ENCODE measurements at places on chromosomes 5 and 9.
A peak's percentile ranks its signal among the peaks of the same experiment; 100 is the strongest.

DNA sequence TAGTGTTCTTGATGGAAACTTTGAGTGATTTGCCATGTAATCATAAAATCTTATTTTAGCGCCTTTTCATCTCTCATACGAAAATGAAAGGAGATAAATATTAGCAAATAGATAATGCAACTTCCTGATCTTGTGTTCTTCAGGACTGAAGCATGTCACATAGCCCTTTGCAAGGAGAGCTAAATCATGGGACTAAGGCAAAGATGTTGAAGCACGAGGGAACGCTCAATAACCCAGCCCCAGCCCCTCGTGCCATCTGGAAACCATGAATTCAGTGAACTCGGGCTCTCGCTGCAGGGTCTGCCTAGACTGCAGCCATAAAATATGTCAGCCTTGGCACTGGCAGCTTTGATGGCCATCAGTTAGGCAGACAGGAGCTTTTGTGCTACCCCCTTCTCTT is 58.2 kb downstream of the F2RL2 start:
- DNase-seq: no peak

GRCh38 chr5:98771382-98772109 is 1.9 kb upstream of the RGMB start:
- DNase-seq: peak; percentile 16

GRCh38 chr5:59104400-59105127 is 521.7 kb downstream of the RAB3C start:
- DNase-seq: no peak

DNA sequence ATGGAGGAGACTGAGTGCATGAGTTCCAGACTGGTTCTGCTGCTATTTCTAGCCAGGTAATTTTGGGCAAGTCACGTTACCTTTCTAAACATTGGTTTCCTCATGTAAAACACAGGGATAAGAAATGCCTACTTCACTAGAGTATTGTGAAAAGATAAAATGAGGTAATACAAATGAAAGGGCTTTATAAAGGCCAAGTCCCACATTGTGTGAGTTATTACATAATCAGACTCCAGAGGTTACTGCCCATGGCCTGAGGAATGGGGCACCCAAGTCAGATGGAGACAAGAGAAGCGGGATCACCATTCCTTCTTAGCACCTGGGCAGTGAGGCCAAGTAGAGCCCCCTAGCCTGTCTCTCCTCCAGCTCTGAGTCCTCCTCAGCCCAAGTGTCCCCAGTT is 7.5 kb downstream of the HBEGF start:
- DNase-seq: no peak

DNA sequence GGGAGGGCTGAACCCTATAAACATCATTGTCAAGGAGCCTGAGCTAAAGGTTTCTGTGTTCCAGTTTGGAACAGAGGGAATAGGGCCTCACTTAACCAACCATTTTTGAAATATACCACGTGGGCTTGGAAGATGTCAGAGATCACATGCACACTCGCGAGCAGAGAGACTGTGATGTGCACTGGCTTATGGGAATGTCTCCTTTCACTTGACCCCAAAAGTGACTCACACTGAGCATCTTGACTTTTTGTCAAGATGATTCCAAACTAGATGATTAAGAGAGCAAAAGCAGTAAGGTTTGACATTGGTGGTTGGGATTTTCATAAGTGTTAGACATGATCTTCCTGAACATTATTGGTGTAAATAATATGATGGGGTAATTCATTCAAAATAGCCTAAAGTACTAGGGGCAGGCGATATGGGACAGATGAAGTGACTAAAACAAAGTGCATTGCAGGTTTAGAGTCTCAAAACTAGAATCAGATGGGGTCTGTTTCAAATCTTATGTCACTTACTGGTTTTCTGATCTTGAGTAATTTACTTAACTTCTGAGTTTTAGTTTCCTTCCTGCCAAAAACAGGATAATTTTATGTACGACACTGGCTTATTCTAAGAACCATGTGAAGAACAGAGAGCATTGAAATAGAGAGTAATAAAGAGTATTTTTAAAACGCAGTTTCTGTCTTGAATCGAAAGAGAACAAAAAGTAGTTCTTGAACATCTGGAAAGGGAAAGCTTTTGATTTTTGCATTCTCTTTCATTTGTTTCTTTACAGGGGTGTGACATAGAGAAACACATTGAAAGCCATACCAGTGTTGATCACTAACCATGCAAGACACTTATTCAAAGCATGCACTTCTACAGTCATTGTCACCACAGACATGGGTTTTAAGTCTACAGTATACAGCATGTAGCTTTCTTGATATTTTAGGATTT is 383.0 kb downstream of the DIRAS2 start:
- no peak for DNase-seq

DNA sequence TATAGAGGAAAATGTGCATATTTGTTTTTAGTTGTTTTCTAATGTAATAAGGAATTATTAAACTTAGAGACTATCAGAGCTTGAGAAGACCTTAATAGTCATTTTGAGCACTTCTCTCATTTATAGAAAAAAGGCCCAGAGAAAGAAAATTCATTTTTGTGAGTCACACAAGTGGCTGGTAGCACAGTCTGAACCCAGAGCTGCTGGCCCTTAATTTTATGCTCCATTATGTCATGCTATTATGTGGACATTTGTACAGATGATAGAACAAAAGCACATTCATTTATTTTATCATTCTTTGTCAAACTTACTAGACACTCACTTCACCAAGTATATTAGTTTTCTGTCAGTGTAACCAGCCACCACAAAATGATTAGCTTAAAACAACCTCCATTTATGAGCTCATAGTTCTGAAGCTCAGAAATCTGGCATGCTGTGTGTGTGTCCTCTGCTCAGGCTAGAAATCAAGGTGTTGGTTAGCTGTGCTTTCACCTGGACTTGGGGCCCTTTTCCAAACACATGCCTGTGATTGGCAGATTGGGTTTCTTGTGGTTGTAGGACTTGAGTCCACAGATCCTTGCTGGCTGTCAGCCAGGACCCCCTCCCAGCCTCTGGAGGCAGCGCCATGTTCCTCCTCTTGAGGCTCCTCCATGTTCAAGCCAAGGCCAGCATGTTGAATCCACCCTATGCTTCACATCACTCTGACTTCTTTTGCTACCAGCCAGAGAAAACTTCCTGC is 188.9 kb downstream of the ARHGAP26 start:
- DNase-seq: no peak

- DNase-seq: no peak
Measured at GRCh38 chr5:89756955-89757354, 652.6 kb downstream of the CETN3 start.

DNA sequence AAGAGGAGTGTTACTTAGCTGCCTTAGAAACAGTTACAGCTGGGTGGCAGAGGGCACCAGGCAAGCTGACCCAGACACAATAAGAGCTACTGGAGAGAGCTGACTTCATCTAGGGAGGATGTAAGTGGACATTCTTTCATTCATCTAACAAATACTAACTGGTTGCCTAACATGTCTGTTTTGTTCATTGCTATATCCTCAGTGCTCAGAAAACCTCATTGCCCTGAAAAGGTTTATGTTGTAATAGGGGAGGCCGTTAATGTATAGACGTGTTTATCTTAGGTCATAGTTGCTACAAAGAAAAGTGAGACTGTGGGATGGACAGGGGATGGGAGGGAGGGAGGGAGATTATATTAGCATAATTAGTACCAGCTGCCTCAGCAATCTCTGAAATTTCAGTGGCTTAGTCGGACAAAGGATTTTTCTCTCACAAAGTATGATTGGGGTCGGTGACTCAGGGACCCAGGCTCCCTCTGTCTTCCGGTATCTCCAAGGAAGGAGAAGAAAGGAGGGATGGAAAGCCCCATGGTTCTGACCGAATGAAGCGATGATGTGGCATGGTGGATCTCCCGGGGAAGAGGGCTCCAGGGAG is 2.6 kb upstream of the SNX18 start:
- DNase-seq: no peak

- DNase-seq: no peak
Measured at GRCh38 chr5:168832308-168832707, 253.1 kb upstream of the PANK3 start.

- no peak for DNase-seq
Measured at GRCh38 chr5:125272357-125272756, 525.9 kb upstream of the ZNF608 start.

- no peak for DNase-seq
Measured at GRCh38 chr9:83167126-83167525, 104.2 kb upstream of the RASEF start.

DNA sequence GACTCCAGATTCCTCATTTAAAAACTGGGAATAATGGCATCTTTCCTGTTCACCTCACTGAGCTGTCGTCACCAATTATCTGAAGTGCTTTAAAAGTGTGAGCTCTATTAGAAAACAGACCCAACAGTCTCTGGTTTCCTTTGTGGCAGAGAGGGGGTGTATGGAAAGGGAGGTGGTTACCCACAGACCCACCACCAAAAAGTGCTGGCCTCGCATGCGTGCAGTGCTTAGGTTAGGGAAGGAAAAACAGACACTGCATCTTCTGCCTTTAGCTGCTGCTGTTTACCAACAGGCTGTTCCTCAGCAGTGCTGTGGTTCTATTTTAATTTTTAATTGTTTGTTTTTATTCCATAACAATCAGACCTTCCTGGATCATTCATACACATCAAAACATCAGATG is 249.6 kb downstream of the PIK3R1 start:
- DNase-seq: no peak

- DNase-seq: no peak
Measured at GRCh38 chr5:177528631-177529030, 11.9 kb upstream of the DDX41 start.

DNA sequence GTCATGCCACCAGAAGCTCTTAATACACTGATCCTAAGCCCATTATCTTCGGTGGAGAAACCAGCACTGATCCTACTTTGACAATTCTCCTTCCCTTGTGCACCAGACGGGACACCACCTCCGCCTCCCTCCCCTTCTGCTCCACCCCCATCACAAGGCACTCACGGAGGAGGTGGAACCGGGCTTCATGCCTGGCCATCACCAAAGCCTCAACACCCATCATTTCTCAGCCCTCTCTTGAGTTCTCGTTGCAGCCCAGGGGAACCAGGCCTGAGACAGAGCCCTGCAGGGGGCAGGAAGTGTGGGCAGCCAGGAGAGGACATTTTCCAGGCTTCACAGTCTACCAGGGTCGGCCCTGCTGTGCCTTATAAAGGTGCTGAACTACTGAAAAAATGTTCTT is 160.5 kb downstream of the GOLPH3 start:
- no peak for DNase-seq

DNA sequence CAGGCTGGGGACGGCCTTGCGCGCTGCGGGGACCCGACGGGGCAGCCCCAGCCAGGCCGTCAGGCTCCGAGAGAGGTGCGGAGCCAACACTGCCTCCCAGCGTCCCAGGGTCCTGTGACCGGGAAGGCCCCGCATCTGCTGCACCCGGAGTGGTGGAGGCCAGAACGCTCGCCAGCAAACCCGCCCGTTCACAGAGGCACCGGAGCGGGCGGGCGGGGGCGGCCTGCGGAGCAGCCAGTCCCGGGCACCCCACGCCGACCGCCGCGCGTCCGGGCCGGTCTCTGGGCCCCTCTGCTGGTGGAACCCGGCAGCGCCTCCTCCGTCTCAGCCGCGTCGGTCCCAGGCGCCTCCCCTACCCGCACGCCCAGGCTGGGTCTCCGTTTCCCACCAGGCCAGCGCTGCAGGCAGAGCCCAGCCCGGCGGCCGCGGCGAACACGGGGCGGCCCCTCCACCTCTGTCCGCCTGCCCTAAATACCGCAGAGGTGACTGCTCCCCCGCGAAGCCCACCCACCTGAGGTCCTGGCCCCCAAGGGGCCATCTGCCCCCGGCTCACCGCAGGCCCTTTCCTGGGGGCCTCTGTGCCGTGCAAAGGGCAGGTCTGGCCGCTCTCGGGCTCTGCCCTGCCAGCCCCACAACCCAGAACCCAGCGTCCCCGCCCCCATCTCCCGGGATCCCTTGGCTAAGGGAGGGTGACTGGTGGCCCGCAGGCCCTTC is 15.9 kb downstream of the EXD3 start:
- DNase-seq: peak; percentile 37

- DNase-seq: no peak
Measured at GRCh38 chr5:56853698-56854097, 38.3 kb downstream of the MAP3K1 start.

- no peak for DNase-seq
Measured at GRCh38 chr5:161960314-161960713, 107.3 kb upstream of the GABRG2 start.

- no peak for DNase-seq
Measured at GRCh38 chr5:140054086-140054689, 11.1 kb upstream of the NRG2 start.

GRCh38 chr9:86636519-86636918 is 282.3 kb upstream of the TUT7 start:
- DNase-seq: no peak

GRCh38 chr5:158809310-158809850 is 290.3 kb downstream of the EBF1 start:
- no peak for DNase-seq

GRCh38 chr5:135570453-135570764 is 8.4 kb downstream of the CXCL14 start:
- no peak for DNase-seq

- DNase-seq: peak; percentile 13
Measured at GRCh38 chr5:142748568-142749249, 21.5 kb upstream of the ARHGAP26 start.

DNA sequence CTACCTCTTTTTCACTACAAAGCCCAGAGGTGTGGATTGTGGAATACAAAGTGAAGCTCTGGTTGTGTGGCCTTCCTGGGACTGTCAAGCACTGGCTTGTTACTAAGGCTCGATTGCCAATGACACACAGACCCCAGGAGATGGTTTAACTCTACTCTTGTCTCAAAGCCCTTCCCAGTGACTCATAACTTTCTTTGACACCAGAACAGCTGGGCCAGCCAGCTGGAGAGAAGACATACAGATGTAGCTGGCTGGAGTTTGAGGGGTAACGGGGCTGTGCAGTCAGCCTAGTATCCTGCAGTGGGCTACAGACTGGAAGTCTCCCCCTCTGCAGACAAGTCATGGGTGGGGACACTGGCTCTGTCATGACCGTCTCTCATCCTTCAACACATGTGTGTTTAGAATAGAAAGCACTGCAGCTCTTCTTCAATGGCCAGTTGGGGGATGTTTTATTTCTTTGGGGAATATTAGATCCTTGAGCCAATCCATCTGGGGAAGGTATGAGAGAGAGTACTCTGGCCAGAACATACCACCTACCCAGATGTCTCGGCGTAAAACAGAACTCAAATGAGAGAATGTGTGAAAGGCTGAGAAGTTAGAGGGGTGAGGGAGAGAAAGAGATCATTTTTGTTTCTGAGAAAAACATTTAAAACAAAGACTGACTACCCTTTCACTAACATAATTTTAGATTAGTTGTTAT is 53.3 kb downstream of the SEMA6A start:
- DNase-seq: no peak

GRCh38 chr9:130172161-130172857 is at the start of gene NCS1:
NCS1 (plus strand) TSS chr9:130172404; CDS start chr9:130172664, 260 bp downstream.
- peak; percentile 11 for DNase-seq

- no peak for DNase-seq
Measured at GRCh38 chr9:4769321-4770080, 23.2 kb upstream of the RCL1 start.

Data from activated effector memory CD4-positive, alpha-beta T cell treated with Interleukin-2 at 50 U/mL for 16 hours (primary cell).